ENCODE measurements at places on chromosomes 6 and 20. TPM values are rescaled to one million over a fixed set of nuclear protein-coding genes. Genes with fewer than 3 reads are reported as not detected.

DNA sequence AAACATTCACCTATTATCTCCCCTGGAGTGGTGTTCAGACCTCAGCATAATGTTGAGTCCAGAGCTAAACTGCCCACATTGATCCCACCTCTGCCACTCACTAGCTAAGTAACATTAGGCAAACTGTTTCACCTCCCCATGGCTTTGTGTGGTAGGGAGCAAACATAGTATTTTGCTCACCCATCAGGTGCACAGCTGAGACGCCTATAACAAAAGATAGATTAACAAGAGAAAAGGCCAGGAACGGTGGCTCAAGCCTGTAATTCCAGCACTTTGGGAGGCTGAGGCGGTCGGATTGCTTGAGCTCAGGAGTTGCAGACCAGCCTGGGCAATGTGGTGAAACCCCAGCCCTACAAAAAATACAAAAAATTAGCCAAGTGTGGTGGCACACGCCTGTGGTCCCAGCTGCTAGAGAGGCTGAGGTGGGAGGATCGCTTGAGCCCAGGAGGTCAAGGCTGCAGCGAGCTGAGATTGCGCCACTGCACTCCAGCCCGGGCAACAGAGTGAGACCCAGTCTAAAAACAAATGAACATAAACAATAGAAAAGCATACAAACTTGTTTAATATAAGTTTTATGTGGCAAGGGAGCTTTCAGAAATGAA is 91.6 kb downstream of the MAP3K7 start:
- no peaks in the 10 kb centered on the region for H3K27me3 ChIP-seq
- no peak for DNase-seq
- no peaks in the 10 kb centered on the region for H3K4me1 ChIP-seq
- no peak overlapping the region for H3K27ac ChIP-seq

The THBD gene
- 1.6 TPM for total RNA-seq

DNA sequence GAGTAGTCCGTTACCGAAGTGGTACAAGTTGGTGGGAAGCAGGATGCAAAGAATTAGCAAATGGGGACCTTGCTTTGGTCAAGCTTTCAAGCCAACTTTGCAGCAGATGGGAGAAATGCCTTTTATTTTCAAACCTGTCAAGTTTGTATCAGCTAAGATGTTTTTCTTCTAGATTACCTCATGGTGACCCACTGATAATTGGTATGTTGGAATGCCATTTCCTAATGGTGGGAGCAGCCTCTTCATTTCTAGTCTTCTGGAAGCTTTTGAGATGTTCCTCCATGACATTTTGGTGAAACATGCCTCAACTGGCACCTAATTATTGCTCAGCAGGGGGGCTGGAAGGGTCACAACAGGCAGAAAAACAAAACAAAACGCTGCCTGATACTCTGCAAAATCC is 43.7 kb downstream of the ADNP start:
- no peaks in the 10 kb centered on the region for H3K4me1 ChIP-seq
- no peak overlapping the region for H3K4me3 ChIP-seq
- H3K27ac ChIP-seq, result no peak overlapping the region
- no peak for DNase-seq
- no peaks in the 10 kb centered on the region for H3K27me3 ChIP-seq

- no peak for DNase-seq
- H3K36me3 ChIP-seq, result no peaks in the 10 kb centered on the region
- H3K4me1 ChIP-seq, result no peaks in the 10 kb centered on the region
- H3K27me3 ChIP-seq, result no peaks in the 10 kb centered on the region
- H3K27ac ChIP-seq, result no peak overlapping the region
These were observed 535.0 kb downstream of the RFPL4B start for GRCh38 chr6:112881828-112882780.

DNA sequence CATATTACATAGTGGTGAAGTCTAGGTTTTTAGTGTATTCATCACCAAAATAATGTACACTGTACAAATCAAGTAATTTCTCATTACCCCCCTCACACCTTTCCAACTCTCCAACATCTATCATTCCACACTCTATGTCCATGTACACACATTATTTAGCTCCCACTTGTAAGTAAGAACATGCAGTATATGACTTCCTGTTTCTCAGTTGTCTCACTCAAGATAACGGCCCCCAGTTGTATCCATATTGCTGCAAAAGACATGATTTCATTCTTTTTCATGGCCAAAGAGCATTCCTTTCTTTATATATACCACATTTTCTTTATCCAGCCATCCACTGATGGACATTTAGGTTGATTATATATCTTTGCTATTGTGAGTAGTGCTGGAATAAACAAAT is 86.0 kb downstream of the UBE3D start:
- no peak overlapping the region for H3K4me3 ChIP-seq
- H3K27me3 ChIP-seq, result no peaks in the 10 kb centered on the region
- no peaks in the 10 kb centered on the region for H3K36me3 ChIP-seq
- no peak for DNase-seq
- H3K4me1 ChIP-seq, result no peaks in the 10 kb centered on the region
